ENCODE measurements at places on chromosomes 5 and 9.

GRCh38 chr5:155480731-155481131 is 467.2 kb downstream of the KIF4B start:
- no peak for DNase-seq

DNA sequence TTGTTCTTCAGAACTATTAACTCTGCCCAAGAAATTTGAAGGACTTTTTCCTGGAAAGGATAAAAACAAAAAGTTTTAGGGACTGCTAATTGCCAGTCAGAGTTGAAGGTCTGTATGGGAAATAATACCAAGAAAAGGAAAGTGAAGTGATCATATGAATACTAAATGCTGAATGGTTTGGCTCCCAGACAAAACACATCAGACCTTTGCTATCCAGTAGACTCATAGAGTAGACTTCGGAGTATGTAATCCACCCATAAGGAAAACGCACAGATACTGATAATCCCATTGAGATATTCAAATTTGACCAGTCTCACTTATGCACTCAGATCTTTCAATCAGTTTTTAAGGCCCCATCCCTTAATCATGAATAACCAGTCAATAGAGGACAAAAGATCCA is 319.0 kb upstream of the PTGER4 start:
- no peak for DNase-seq

DNA sequence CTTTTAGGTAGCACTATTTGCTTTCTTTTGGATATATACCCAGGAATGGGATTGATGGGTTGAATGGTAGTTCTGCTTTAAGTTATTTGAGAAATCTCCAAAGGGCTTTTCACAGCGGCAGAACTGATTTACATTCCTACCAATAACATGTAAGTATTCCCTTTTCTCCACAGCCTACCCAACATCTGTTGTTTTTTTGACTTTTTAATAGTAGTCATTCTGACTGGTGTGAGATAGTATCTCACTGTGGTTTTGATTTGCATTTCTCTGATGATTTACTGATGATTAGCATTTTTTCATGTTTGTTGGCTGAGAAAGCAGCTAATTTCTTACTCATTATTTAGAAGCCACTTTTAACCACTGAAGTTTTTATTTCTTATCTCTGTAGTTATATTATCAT is 221.1 kb upstream of the ACTBL2 start:
- DNase-seq = no peak

DNA sequence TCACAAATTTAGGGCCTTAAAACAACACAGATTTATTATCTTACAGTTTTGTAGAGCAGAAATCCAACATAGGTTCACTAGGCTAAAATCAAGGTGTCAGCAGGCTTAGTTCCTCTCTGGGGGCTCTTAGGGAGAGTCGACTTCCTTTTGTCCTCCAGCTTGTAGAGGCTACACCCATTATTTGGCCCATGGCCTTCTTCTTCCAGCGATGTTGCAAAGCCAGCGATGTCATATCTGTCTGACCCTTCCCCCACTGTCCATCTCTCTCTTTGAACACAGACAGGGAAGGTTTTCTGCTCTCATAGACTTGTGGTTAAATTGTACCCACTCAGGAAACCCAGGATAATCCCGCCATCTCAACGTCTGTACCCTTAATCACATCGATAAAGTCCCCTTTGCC is 60.3 kb upstream of the SHB start:
- DNase-seq = no peak

DNA sequence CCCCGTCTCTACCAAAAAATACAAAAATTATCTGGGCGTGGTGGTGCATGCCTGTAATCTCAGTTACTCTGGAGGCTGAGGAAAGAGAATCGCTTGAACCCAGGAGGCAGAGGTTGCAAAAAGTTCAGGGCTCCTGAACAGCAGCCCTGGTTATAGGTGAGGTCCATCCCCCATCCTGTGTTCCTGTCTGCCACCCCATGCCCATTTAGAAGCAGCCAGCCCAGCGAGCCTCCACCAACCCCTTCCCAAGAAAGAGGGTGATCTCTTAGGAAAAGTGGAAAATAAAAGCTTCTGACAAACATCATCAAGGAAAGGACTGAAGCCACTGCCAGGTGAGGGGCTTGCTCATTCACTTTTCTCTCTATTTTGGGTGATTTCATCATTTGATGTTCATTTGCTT is 55.8 kb downstream of the FSTL4 start:
- DNase-seq = no peak

GRCh38 chr9:127778280-127779135 is at the start of gene SH2D3C:
Gene SH2D3C, minus strand, starts transcription at chr9:127778666. Its CDS starts 39 bp downstream, at chr9:127778627.
- no peak for DNase-seq

GRCh38 chr9:131238402-131239021 is 37.8 kb downstream of the FAM78A start:
- DNase-seq = no peak

DNA sequence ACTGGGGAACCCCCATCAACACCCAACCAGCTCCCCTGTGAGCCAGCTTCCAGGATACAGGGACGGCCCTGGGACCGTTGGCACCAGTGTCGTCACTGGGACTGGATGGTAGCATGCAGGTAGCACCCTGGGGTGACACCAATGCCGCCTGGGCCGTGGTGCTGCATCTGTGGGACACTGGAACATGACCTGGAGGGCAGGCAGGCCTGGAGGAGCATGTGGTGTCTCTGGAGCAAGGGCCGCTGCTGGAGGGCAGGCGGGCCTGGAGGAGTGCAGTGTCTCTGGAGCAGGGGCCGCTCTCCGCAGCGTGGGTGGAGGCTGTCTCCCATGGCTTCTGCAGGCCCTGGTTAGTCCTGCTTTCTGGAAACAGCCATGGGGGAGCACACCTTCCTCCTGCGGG is 13.1 kb downstream of the LPCAT1 start:
- DNase-seq = no peak

- DNase-seq = no peak
These were observed 12.1 kb downstream of the NOTCH1 start for GRCh38 chr9:136533775-136534157.

GRCh38 chr5:135591277-135591676 is 12.5 kb upstream of the CXCL14 start:
- DNase-seq = no peak

Measured in hypothalamus (tissue), 51 donors.